Urinary bladder (tissue), 4 donors: ENCODE measurements at places on chromosomes 2 and 18. TPM values are rescaled to one million over a fixed set of nuclear protein-coding genes. Genes with fewer than 3 reads are reported as not detected.

The ANKRD39 gene
- total RNA-seq: 5.8 TPM

The VIT gene
- 10.0 TPM for total RNA-seq

The PLEKHH2 gene
- total RNA-seq: 53.6 TPM

DNA sequence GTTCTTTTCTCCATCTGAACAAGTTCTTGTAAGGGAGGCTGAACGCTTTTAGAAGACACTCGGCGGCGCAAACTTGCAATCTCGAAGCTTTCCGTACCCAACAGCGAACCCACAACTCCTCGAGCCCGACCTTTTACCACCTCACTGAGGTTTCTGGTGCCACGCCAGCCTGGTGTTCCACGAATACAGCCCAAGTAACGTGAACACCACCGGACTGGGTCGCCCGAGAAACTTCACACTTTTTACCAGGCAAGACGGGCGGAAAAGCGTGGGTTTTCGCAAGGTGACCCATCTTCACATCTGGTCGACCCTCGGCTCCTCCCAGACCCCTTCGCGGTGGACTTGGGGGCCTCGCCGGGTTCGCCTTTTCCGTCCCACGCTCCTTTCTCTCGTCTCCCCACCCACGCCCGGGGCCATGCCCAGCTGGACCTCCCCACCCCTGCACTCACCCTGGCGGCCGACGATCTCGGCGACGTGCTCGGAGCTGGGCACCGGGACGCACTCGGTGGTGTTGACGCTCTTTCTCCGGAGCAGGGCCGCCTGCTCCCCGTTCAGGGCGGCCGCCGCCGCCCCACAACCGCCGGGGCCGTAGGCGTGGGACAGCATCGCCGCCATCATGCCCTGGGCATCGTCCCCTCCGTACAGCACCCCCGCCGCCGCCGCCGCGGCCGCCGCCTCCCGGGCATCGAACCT lies 1.2 kb downstream of the MEX3C start:
- DNase-seq: no peak

The LYPD1 gene
- 0.79 TPM for total RNA-seq

DNA sequence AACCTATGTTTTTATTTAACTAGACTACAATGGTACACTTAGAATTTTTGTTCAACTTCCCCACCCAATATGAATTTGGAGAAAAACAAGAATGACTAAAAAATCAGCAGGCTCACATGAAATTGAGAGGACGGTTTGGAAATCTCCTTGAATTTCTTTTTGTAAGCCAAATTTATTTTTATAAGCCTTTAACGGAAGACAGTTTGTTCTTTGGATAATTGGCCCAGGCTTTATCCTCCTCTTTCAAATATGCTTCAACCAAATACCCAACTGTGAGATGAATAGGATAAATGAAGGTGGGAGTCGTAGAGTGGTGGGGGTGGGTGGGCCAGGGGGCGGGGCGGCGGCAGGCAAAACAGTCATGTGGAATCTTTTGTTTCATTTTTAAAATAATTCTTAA lies 60.6 kb downstream of the FMNL2 start:
- no peak for DNase-seq

- DNase-seq: no peak
Measured at GRCh38 chr2:36664696-36665076, 31.8 kb upstream of the VIT start.

The CRACDL gene
- 2.4 TPM for total RNA-seq

DNA sequence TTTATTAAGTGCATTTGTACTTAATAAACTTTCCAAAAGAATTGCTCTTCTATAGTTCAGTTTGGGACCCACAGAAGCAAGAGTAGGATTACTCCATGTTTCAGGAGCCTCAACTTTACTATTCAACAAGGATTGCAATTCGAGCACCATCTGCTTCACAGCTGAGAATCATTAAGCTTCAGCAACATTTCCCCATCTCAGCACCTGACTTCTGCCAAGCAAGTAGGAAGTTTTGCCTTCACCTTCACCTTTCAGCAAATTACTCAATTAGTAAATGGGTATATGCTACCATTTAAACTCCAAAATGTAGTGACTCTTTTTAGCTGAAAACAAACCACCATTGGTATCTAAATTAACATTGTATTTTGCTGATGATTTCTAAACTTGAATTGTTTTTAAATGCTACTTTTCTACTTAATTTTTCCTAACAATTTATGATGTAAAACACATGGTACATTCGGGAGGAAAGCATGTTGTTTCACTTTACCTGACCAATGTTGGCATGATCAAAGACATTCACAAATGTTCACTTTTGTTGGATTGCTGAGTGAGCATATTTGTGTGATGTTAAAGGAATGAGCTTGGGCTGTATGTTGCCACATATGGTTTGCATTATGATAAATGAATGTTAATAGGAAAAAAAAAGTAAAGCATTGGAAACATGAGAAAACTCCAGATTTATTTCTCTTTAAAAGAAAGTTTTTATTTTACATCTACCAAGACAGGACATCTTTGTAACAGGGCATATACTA lies 159.2 kb downstream of the GULP1 start:
- no peak for DNase-seq

The CDCA7 gene
- 10.1 TPM for total RNA-seq

The MEP1B gene
- total RNA-seq: 0.11 TPM

The IMPA2 gene
- 38.2 TPM for total RNA-seq

DNA sequence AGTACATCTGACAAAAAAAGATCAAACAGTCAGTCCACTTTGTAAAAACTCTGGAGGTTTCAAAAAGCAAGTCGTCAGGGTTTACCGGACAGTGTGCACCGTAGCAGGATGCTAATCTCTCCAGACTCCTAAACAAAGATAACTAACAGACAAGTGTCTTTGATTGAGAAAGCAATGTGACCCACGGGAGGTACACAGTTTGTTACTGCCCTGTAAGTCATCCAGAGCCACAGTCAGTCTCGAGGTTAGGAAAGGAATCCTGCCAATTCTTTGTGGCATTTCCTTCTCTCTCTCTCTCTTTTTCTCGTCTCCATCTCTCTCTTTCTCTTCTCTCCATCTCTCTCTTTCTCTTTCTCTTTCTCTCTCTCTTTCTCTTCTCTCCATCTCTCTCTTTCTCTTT lies 42.8 kb downstream of the LRRTM4 start:
- DNase-seq: no peak

DNA sequence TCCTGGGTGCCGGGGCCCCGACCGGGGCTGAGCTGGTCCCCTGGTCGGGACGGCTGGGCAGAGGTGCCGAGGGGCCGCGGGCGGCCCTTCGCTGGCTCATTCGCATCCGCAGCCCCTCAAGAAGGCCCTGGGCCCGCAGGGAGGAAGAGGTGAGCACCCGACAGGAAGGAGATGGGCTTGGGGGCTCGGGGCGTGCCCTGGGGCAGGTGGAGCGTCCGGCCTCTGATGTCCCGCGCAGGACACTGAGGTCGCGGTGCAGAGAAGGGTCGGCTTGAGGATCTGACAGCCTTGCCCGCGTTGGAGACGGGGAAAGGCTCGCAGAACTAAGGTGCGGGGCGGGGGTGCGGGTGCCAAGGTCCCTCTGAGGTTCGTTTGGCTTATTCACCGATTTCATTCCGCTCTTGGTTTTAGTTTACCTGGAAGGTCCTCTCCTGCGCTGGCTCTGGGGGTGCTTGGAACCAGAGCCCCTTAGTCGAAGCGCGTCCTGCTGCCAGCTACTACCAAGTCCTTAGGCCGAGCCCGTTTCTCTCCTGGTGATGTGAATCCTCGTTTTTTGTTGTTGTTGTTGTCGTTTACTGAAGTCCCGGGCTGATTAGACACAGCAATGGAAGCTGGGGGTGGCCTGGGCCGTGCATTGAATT lies 18.9 kb upstream of the CD8A start:
- DNase-seq: no peak

The CNDP1 gene
- total RNA-seq: 0.16 TPM

GRCh38 chr2:18856765-18857164 lies 267.4 kb upstream of the NT5C1B start:
- DNase-seq: no peak

GRCh38 chr18:77220726-77221125 lies 28.9 kb upstream of the GALR1 start:
- no peak for DNase-seq

GRCh38 chr18:24940416-24940815 lies 411.6 kb downstream of the ZNF521 start:
- DNase-seq: no peak

GRCh38 chr2:871175-871727 lies 79.4 kb upstream of the SNTG2 start:
- DNase-seq: no peak

The ESCO1 gene
- total RNA-seq: 41.8 TPM

DNA sequence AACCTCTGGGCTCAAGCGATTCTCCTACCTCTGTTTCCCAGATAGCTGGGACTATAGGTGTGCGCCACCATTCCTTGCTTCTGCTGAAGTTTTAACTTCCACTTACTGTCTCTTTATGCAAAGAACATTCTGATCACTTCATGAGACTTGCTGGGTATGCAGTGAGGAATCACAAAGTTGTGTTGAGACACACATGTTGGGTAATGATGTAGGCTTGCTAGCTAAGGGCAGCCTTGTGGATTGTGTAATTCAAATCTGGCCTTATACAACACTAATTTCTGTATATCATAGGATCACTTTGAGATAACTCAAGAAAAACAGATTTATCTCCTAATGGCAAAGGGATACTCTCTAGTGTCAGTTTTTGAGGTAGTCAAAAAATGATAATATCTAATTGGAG lies 24.2 kb downstream of the XRCC5 start:
- DNase-seq: no peak

DNA sequence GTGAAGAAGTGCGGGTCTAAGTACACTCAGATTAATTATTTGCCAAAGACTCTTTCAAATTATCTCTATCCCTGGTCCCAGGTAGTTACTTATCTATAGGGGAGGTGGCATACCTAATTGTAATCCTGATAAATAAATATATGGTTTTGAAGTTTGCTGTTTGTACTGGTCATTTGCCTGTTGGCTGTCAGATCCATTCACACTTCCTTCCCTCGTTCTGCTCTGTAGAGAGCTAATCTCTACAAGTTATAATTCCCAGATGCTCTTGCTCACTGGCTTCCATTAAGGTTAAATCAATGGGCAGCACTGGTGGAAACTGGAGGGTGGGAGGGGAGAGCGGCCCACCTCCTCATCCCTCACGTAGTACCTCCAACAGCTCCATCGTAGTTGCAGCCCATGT lies 447.1 kb downstream of the TXNL1 start:
- DNase-seq: no peak

DNA sequence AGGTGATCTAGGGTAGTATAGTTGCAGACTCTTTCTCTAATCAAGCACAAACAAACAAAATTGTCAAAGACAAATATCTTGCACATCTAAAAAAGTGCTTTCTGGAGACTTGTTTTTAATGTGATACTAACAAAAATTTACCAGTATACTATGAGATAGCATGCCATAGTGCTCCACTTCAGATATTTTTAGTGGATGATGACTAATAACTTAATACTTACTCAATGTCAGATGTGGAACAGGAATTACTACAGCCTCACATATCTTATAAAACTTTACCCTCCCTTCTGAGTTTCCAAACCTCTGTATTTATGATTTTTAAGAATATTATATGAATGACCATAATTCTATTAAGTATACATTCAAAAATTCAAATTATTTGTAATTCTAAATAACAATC lies 1162.0 kb upstream of the SLC39A10 start:
- DNase-seq: no peak

- no peak for DNase-seq
Measured at GRCh38 chr2:50613161-50613560, 418.8 kb downstream of the NRXN1 start.

DNA sequence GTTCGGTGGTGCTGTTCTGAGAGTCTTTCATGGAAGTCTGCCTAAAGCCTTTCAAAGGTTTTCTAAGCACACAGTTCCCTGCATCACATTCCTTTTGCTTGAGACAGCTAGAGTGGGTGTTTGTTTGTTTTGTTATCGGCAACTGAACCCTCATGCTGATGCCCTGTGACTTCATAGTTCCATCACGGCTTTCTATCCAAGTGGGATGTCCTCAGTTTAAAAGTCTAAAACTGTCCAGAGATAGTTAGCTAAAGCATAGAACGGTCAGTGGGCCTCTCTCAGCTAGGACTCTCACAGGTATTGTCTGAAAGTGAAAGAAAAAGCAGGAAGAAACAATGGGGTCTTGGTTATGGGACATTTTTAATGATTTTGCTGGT lies 337.3 kb downstream of the OSR1 start:
- no peak for DNase-seq

- DNase-seq: no peak
Measured at GRCh38 chr2:9294764-9295163, 88.2 kb downstream of the ASAP2 start.

The RAB6D gene
- 0.21 TPM for total RNA-seq

GRCh38 chr2:52844701-52845423 lies 922.7 kb upstream of the CHAC2 start:
- DNase-seq: no peak

GRCh38 chr18:68740966-68741365 lies 26.1 kb upstream of the TMX3 start:
- no peak for DNase-seq

GRCh38 chr2:167987026-167987425 lies 260.4 kb downstream of the STK39 start:
- DNase-seq: no peak

The KHK gene
- total RNA-seq: 1.7 TPM

- no peak for DNase-seq
Measured at GRCh38 chr2:175167076-175167791, 769 bp downstream of the ATF2 start.

The GREB1 gene
- total RNA-seq: 9.1 TPM

The MBD2 gene
- 36.0 TPM for total RNA-seq

The SERPINB4 gene
- not detected for total RNA-seq

GRCh38 chr2:30029804-30030203 lies 108.4 kb upstream of the ALK start:
- no peak for DNase-seq

The PSMA8 gene
- total RNA-seq: not detected

DNA sequence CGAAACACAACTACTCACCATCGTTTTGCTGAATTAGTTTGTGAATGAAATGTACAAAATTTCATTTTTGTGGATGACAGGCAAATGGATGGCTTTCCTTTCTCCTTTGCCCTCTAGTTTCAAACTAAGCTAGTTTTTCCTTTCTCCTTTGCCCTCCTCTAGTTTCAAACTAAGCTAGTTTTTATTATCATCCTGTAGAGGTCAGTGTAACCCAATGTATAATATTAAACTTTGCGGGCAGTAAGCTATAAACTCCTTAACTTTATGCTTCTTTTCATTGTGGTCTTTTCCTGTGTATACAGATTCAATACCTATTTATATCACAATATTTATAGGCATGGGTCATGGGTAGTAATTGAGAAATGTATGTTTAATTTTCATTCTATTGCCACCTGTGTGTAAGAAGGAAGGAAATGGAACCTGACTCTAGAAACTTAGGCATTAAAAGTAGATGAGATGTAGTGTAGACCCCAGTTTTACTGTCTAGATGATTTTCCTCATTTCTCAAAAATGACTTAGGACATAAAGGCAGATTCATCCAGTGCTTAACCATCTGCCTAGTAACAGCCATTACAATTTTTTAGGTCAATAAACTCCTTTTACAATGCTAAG lies 58.1 kb downstream of the MAP3K19 start:
- DNase-seq: no peak

The MREG gene
- 3.4 TPM for total RNA-seq

The SPATA3 gene
- total RNA-seq: not detected

- no peak for DNase-seq
Measured at GRCh38 chr2:17813742-17814473, 2.4 kb upstream of the MSGN1 start.

- DNase-seq: no peak
Measured at GRCh38 chr18:34947711-34948125, 93.5 kb upstream of the MAPRE2 start.
